Mammary microvascular endothelial cell (primary cell): ENCODE measurements at places on chromosomes 5 and 9. TPM values are rescaled to one million over a fixed set of nuclear protein-coding genes. Genes with fewer than 3 reads are reported as not detected.

Gene TAF11L10
- total RNA-seq: not detected in 2 replicates

Gene ECM2
- total RNA-seq: not detected in 2 replicates

Gene CDH18
- not detected in 2 replicates for total RNA-seq

Gene ENTPD2
- total RNA-seq: not detected in 2 replicates

Gene PRUNE2
- total RNA-seq: 9.7 and 15.5 TPM in 2 replicates

Gene MELK
- total RNA-seq: 46.7 and 47.2 TPM in 2 replicates

Gene NTRK2
- total RNA-seq: not detected in 2 replicates

Gene NDOR1
- total RNA-seq: 13.4 and 16.6 TPM in 2 replicates

Gene CCDC192
- not detected in 2 replicates for total RNA-seq

Gene ABO
- not detected in 2 replicates for total RNA-seq

Gene WDR38
- total RNA-seq: 0.15 TPM in 1 of 2 replicates, not detected in the other

Gene ANAPC2
- 17.6 and 25.1 TPM in 2 replicates for total RNA-seq

Gene ADRA1B
- 1.3 and 3.1 TPM in 2 replicates for total RNA-seq

Gene TRIM14
- total RNA-seq: 19.2 and 21.5 TPM in 2 replicates

Gene SETD9
- total RNA-seq: 8.8 and 9.6 TPM in 2 replicates

Gene PAEP
- not detected in 2 replicates for total RNA-seq

Gene PCDHGB4
- 3.3 and 4.2 TPM in 2 replicates for total RNA-seq

Gene SHB
- total RNA-seq: 26.2 and 34.1 TPM in 2 replicates

Gene APBA1
- 12.9 and 16.0 TPM in 2 replicates for total RNA-seq

Gene OR1J2
- total RNA-seq: not detected in 2 replicates

Gene CFAP157
- not detected in 2 replicates for total RNA-seq

Gene IFNA13
- not detected in 2 replicates for total RNA-seq

Gene GMCL2
- not detected in 2 replicates for total RNA-seq

Gene PDE4D
- 12.3 and 17.8 TPM in 2 replicates for total RNA-seq

Gene DDX4
- not detected in 2 replicates for total RNA-seq

Gene ARL14EPL
- total RNA-seq: 0.07 and 0.15 TPM in 2 replicates

Gene PCDHA1
- total RNA-seq: not detected in 2 replicates

Gene FCN2
- not detected in 2 replicates for total RNA-seq

Gene IRX2
- total RNA-seq: 0.07 TPM in 1 of 2 replicates, not detected in the other

Gene FBN2
- total RNA-seq: 1.4 and 1.7 TPM in 2 replicates

Gene RGMB
- total RNA-seq: 22.1 and 24.4 TPM in 2 replicates
